HFFc6 (cell line): ENCODE measurements at places on chromosomes 11 and 22. TPM values are rescaled to one million over a fixed set of nuclear protein-coding genes. Genes with fewer than 3 reads are reported as not detected.

DNA sequence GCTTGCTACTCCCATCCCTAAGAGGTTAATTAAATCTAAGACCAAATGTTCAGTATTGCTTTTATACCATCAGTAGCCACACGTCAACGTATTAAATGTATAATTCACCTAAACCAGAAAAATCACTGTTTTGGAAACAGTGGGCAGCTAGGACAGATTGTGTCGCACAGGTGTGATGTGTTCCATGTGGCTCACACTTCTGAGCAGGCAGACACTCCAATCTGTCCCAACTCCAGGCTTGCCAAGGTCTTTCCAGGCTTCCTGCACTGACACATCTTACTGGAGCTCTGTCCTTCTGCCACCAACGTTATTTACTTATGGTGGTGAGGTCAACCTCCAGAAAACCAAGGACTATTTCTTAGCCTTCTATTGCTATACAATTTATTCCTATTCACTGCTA is 11.4 kb downstream of the SIAE start:
- H3K4me3 ChIP-seq, result no peak overlapping the region
- DNase-seq, result no peak
- H3K36me3 ChIP-seq, result no peaks in the 10 kb centered on the region
- H3K27ac ChIP-seq, result no peak overlapping the region
- peaks cover 1% of the 10 kb centered on the region for H3K27me3 ChIP-seq
- H3K4me1 ChIP-seq, result no peaks in the 10 kb centered on the region

- H3K27ac ChIP-seq, result no peak overlapping the region
- no peak overlapping the region for H3K4me3 ChIP-seq
- H3K27me3 ChIP-seq, result peaks cover 37% of the 10 kb centered on the region
- H3K4me1 ChIP-seq, result no peaks in the 10 kb centered on the region
These were observed 19.5 kb upstream of the RASSF10 start for GRCh38 chr11:12989428-12990161.

DNA sequence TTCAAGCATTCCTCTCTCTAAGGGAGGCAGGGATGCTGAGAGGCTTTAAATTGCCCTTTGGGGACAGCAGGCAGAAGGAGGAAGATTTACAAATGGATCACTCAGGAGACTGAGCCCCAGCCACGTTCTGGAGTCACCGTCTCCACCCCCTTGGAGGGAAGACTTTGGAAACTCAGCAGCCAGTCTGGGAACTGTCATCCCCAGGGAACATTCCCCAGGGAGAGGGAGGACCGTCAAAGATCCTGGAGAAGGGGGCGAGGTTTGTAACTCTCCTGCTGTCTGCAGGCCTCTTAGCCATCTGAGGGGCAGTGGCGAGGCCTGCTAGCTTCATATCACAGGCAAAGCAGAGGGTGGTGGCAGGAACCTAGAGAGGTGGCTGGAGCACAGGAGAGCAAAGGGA is 56.1 kb upstream of the SLC22A12 start:
- H3K4me1 ChIP-seq, result peaks cover 11% of the 10 kb centered on the region
- no peak overlapping the region for H3K4me3 ChIP-seq
- DNase-seq, result no peak
- H3K36me3 ChIP-seq, result peaks cover 13% of the 10 kb centered on the region

DNA sequence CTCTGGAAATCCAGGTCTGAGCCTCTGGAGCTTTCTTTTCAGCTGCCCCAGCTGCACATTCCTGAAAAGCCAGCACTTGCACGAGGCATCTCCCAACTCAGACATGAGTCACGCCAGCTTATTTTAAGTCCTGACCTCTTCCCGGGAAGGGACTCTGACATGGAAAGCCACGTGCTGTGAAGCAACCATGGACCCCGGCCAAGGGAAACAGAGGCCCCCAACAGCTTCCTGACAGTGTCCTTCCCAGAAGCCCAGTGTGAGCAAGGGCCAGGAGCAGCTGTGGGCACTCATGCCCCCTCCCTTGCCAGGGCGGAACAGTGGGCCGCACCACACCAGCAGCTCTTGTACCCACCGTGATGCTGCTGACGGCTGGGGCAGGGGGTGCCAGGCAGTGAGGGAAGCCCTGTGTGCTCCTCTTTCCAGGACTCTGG is 118.8 kb upstream of the CADM1 start:
- no peaks in the 10 kb centered on the region for H3K36me3 ChIP-seq
- H3K4me1 ChIP-seq, result no peaks in the 10 kb centered on the region
- peak; percentile 46 for DNase-seq
- H3K4me3 ChIP-seq, result no peak overlapping the region

Gene POTEH
- not detected in 3 replicates for total RNA-seq
